T-helper 9 cell (primary cell): ENCODE measurements at places on chromosomes 3 and 15.

DNA sequence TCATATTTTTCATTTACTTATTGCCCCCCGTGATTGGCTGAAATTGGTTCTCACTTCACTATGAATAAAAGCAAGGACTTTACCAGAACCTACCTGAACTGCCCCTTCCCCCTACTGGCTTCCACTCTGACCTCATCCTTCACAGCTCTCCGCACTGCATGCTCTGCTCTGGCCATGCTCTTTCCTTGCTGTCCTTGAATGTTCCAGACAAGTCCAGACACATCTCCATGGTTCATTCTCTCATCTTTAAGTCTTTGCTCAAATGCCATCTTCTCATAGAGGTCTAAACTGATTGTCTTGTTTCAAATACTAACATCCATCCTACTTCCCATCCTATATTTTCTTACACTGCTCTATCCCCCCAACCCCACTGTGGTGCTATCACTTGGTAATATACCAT, 129.4 kb downstream of the CHST2 start:
- no peak for DNase-seq

DNA sequence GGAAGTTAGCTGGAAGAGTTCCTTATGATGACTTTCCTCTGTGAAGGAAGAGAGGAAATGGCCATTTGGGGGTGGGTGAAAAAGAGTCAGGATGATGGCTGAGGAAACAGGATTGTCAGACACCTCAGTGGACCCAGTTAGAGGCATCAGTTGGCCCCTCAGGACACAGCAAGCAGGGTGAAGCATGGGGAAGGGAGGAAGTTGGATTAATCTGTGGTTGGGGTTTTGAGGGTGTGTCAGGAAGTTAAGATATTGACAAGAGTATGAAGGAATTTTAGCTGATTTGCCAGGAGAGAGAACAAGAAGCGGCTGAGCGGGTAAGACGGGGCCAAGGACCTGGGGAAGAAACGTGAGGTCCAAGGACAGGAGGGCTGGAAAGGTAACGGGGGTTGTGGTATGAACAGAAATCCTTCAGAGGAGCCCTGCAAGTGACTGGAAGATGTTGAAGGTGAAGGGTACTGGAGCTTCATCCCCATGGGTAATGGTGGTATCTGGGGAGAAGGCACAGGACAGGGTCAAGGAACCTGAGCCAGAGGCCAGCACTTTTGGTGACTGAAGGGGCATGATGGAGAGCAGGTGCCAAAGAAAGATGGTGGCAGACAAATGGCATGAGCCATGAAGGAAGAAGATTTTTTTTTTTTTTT, 2.7 kb downstream of the UQCC5 start:
- no peak for DNase-seq

DNA sequence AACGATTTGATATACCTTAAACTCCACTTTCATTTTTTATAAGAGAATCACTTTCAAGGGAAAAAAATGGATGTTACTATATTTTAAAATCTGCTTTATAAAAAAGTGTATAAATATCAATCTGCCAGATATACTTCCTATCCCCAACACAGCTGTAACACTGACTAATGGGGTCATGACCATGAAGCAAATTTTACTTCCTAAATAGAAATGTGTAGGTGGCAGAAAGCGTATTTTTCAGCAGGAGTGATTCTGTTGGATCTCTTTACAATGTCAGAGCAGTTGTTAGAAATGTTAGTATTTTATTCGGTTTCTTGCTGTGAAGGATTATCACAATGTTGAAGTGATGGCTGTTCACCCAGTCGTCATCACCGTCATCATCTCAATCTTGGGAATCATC, 5.5 kb upstream of the C15orf40 start:
- DNase-seq = no peak

DNA sequence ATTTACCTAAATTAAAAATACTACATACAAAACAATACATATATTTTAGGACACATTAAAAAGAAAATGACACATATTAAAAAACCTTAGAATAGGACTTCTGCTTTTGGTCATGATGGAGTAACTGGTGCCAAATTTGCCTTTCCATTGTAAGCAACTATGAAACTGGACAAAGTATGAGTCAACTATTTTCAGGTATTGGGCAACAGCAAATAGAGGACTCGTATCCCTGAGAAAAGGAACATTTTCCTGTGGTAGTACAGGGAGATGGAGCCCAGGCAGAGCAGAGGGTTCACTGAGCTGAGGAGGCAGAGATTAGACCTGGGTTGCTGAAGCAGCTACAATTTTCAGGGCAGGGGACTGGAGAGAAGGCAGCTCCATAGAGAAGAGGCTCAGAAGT, 14.7 kb downstream of the CCR1 start:
- DNase-seq = no peak

- DNase-seq = no peak
Measured at GRCh38 chr3:190384309-190384756, 3.6 kb upstream of the CLDN16 start.

GRCh38 chr15:57606816-57607215, 15.1 kb downstream of the MYZAP start:
- no peak for DNase-seq
